Activated CD4-positive, alpha-beta T cell treated with anti-CD3 and anti-CD28 coated beads, Interleukin-2, amount 50 U/mL, for 16 hours (primary cell): ENCODE measurements at places on chromosomes 6 and 20.

DNA sequence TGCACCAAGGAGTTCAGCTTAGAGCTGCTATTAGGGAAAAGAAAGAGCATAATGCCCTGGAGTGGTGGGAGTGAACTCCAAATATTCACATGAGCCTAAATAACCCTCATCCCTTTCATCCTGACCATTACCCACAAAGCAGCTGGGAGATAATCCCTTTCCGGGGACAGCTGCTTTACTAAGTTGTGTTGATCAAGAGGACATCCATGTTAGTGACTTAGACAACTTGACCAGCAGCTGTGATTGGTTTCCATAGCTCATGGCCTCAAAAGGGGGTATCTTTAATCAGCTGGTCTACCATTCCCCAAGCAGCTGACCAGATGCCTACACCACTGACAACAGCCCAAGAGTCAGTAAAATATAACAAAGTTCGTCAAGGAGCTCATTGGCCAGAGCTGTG is 75.8 kb upstream of the LY86 start:
- no peak for DNase-seq

- no peak for DNase-seq
These were observed 94.6 kb downstream of the PSMG4 start for GRCh38 chr6:3353213-3353903.

GRCh38 chr20:382291-383115 is 1.9 kb downstream of the TRIB3 start:
- DNase-seq: no peak

- DNase-seq: no peak
These were observed 236.1 kb downstream of the COL12A1 start for GRCh38 chr6:74969591-74970267.

DNA sequence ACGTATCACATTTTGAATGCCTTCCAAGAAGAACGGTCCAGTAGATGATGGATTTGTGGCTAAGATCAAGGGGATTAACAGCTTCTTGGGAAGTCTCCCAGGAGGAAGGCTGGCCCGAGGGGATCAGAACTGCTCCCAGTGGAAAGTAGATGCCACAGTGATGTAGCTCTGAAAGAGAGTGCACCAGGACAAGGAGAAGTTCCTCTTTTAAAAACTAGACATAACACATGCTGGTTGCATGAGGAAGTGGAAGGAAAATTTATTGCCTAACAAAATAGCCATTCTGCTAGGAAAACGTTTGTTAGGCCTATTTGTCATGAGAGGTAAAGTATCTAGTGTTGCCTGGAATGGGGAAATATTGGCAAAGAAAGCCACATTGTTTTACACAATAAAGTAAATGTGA is 87.8 kb downstream of the CDH26 start:
- DNase-seq: no peak

DNA sequence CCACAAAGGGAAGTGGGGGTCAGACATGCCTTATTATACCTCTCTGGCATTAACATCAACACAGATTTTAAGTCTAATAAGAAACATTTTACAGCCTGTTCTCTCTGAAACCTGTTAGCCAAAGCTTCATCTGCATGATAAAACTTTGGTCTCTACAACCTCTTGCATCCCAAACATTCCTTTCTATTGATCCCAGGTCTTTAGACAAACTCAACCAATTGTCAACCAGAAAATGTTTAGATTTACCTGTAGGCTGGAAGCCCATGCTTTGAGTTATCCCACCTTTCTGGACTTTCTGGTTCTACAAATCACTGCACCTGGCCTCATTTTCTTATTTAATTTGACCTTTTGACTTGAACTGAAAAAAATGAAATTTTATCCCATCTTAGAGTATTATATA is 20.8 kb downstream of the MCM8 start:
- no peak for DNase-seq

DNA sequence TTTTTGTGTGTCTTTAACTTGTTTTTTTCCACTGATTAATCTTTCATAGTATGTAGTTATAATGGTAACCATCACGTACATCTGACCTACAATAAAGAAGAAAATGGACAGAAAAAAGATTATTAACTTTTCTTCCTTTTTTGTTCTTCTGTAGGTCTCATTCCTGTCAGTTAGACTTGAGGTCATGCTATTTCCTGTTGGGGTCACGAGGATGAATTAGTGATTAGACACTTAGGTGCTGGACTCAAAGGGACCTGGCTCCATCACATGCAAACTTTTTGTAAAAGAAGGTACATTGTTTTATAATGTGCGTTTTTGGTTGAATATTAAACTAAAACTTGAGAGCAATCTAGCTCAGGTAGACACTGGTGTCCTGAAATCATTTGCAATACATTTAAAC is 14.8 kb downstream of the MARCKS start:
- no peak for DNase-seq

- no peak for DNase-seq
These were observed 39.9 kb downstream of the JARID2 start for GRCh38 chr6:15285682-15286294.

DNA sequence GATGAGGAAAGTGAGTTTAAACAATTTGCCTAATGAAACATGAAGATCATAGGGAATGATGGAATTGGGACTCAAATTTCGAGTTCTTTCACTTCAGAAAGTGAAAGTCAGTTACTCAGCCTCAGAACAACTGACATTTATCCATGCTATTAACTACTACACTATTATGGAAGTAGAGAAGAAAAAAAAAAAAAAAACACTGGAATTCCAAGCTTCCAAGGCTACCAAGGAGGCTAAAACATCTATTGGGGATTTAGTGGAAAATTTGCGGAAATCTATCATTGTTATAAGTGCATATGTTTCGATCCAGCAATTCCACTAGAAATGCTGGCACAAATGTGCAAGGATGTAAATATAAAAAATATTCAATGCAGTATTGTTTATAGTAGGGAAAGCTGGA is 70.4 kb downstream of the TSHZ2 start:
- DNase-seq: no peak

DNA sequence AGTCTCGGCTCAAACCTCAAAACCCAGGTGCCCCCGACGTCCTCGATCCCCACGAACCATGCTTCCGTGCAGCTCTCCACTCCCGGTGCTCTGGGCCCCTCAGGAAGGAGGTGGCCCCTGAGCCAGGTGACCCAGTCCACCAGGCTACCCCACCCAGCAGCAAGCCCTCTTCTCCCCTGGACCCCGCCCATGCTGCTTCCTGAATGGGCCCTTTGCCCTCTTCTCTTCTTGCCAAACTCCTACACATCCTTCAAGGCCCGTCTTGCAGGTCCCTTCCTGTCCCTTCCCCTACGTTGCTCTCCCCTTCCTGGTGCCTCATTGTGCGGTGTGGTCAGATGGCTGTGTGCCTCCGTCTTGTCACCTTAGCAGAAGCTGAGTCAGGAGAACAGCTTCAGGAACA is 3.4 kb upstream of the GATA5 start:
- no peak for DNase-seq

- no peak for DNase-seq
These were observed 80.0 kb upstream of the TAB2 start for GRCh38 chr6:149237464-149237863.

DNA sequence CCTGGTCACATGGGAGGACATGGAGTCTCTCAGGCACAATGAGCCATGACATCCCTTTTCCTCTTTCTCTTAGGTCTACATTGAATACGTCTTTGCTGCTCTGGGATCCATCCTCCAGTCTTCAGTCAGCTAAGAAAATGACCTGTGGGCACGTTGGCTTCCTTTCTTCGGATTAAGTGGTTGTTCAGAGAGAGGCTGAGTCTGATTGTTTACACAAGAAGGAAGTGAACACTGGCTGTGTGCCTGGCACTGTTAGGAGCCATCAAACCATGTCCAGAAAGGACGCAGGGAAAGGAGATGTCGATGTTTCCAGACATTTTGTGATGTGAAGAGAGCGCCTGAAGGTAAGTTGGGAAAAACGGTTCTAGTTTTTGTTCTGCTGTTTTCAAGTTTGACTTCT is 309.9 kb upstream of the CDYL start:
- DNase-seq: no peak

DNA sequence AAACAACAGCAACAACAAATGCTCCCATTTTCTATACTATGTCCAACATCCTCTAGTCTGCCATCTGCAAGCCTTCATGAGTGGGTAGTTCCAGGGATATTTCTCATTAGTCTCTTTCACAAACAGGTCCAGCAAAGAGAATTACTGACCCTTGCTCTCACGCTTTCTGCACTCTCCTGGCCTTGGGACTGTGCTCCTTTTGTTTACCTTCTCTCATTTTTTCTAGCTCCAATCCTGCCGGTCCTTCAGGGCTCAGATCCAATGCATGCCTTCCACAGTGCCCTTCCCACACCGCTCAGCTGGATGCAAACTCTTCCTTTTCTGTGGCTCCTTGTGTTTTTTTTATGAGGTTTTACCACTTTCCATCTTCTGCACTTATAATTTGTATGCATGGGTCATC is 47.2 kb downstream of the ADTRP start:
- DNase-seq: no peak

DNA sequence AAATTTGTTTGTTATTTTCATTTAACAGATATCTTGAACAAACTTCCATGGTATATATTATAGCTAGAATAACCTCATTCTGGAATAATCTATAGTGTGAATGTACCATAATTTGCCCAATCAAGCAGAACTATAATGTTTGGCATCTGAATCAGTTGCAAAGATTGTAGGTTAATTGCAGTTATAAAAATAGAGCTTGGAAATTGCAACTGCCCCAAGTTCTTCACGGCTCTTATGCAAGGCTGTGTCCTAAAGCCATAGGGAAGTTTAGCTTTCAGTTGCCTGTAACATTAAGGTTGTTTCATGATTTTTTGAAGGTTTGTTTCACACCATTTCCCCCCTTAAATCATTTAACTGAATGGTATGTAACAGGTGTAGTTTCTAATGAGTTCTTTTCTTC is 19.4 kb downstream of the NQO2 start:
- DNase-seq: no peak

DNA sequence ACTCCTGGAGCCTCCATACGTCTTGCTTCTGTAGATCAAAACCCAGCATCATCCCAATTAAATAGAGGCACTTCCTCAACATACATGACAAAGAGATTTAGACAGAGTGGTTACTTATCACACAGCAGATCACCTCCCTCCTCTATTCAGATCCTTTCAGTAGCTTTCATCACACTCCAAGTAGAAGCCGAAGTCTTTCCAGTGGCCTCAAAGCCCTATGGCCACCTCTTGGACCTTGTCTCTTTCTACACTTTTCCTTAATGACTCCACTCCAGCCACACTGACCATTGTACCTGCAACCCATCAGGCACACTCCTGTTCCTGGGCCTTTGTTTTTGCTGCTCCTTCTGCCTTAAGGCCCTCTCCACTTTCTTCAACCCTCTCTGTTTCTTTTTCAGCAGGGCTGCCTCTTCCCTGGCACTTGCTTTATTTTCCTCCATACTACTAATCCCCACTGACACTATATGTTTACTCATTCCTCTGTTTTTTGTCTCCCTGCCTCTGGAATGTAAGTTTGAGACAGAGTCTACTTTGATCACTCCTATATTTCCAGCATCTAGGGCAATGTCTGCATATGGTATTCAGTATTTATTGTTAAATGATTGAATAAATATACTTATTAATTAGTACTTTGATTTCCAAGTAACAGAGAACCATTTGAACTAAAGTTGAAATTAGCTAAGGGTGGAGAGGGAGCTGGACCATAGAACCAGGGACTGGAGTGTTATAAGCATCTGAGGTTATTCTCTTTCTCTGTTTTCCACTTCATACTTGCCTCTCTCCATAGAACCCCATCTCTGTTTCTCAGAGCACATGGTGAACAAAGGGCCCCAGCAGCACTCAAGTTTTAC is 43.4 kb upstream of the TRAM2 start:
- no peak for DNase-seq

DNA sequence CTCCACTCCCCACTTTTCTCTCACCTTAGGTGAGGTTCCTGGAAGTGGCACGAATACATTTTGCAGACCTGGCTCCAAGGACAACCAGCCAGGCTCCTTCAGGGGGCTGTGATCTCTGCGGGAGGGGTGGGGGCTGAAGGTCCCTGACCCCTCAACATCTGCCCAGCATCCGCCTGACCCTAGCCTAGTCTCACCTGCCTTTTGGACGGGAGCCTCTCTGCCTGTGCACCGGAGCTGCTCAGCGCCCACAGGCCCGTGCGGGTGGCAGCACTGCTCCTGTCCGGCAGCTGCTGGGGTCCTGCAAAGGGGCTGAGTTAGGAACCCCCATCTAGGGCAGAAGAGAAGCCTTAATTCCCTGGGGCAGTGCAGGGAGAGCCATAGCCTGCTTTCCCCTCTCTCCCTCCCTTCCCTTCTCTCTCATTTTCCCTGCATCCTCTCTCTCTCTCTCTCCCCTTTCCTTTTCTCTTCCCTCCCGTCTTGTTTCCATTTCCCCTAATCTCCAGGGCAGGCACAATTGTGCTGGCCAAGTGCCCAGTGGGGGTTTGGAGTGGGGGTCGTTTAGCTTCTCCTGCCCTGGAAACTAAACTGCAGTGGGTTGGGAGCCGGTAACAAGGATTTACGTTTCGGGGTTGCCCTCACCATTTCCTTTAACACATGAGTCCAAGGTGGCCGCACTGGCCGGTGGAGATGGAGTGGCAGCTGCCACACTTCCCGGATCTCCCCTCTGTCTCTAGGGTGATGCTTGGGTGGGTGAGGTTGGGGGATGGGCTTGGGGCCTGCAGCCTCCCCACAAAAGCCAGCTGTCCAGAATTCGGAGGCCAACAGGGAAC is 54.1 kb downstream of the CTCFL start:
- no peak for DNase-seq
